Aorta (tissue), 5 donors: ENCODE measurements at places on chromosomes 16 and 17. TPM values are rescaled to one million over a fixed set of nuclear protein-coding genes. Genes with fewer than 3 reads are reported as not detected.

DNA sequence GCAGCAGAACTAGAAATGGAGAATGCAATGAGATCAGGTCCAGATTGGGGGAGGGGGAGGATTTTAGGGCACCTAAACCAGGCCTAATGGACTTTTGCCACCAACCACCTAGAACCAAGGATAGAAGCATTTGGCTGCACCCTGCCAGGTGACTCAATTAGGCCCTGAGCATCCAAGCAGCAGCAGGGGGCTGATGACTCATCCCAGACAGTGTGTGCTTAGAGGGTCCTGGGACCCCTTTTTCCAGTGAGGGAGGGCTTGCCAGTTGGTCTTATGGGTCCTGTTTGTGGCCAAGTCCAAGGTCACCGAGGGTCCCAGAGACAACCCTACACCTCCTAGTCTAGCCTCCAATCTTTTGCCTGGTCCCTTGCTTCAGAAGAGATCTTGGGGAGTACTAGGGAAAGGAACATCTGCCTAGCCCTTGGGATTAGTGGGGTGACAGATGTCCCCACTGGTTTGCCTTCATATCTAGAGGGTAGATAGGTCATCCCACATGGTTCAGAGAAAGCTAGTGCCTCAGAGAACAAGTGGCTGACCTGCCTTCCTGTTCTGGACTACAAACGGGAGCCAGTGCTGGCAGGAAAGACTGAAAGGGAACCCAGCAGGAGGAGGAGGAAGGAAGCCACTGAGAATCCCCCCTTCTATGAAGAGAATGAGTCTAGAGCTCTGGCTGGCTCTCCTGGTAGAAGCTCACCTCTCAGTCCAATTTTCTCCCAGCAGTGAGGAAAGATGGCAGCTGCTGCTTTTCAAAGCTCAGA lies 1.6 kb upstream of the TBKBP1 start:
- no peaks in the 10 kb centered on the region for H3K4me1 ChIP-seq
- H3K27ac ChIP-seq = no peak overlapping the region
- no peaks in the 10 kb centered on the region for H3K36me3 ChIP-seq
- DNase-seq = peak; percentile 23
- no peaks in the 10 kb centered on the region for H3K27me3 ChIP-seq

Gene TOP2A
- 4.4 TPM for total RNA-seq

Gene KRT24
- total RNA-seq = not detected

Gene METRN
- total RNA-seq = 22.7 TPM

Gene ALDH3A1
- 0.58 TPM for total RNA-seq

DNA sequence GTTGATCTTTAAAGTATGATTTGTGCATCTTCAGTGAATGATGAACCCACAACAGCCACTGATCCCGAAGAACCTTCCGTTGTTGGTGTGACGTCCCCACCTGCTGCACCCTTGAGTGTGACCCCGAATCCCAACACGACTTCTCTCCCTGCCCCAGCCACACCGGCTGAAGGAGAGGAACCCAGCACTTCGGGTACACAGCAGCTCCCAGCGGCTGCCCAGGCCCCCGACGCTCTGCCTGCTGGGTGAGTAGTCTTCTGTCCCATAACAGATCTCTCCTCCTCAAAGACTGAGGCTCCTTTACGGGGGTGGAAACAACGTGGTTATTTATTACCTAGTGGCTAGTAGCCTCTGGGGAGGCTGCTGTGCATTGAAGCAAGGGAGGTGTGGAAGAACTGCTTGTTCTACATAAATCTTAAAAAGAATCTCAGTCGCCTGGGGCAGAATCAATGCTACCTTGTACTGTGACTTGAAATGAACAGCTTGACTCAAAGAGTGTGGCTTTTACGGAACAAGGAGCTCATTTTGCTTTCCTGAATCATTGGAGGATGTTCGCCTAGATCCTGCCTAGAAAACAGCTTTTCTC lies 63.0 kb upstream of the CLEC18A start:
- no peaks in the 10 kb centered on the region for H3K27me3 ChIP-seq
- H3K27ac ChIP-seq = no peak overlapping the region
- peaks cover 3% of the 10 kb centered on the region for H3K4me1 ChIP-seq

- no peaks in the 10 kb centered on the region for H3K4me1 ChIP-seq
- H3K4me3 ChIP-seq = no peak overlapping the region
- peak overlapping the region; percentile 33 for H3K27ac ChIP-seq
- no peaks in the 10 kb centered on the region for H3K27me3 ChIP-seq
- no peak for DNase-seq
Observed at GRCh38 chr17:43176119-43176570, 5.1 kb downstream of the NBR1 start.

Gene MCRIP1
- 93.5 TPM for total RNA-seq

Gene GNGT2
- total RNA-seq = 1.8 TPM

Gene SCGB1C2
- not detected for total RNA-seq

DNA sequence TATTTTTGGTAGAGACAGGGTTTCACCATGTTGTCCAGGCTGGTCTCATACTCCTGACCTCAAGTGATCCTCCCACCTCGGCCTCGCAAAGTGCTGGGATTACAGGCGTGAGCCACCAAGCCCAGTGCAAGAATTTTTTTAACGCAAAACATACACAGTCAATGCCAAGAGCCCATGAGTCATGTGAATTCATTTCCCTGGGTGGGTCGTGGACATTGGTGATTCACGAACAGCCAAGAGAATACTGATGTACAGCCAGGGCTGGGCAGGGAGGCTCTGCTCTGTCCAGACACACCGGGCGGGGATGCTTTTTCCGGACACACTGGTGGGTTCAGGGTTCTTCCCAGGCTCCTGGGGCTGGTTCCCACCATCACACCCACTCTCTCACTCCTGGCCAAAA lies 17.7 kb downstream of the SLC38A8 start:
- no peaks in the 10 kb centered on the region for H3K36me3 ChIP-seq
- no peak overlapping the region for H3K27ac ChIP-seq
- no peak overlapping the region for H3K4me3 ChIP-seq
- no peaks in the 10 kb centered on the region for H3K27me3 ChIP-seq
- DNase-seq = no peak

DNA sequence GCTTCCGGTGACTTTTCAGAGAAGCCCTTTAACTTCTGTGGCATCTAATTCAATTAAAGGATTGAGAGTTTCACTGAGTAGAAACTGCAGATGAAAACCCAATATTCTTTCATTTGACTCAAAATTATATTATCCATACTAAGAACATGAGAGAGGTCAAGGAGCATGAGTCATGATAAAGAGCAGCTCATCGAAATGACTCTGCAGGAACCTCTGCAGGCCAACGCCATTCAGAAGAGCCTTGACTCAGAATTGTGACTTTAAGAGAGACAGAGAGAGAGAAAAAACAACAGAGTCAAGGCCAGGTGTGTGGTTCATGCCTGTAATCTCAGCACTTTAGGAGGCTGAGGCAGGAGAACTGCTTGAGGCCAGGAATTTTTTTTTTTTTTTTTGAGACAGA lies 417.2 kb upstream of the XYLT1 start:
- no peak overlapping the region for H3K4me3 ChIP-seq
- H3K27me3 ChIP-seq = no peaks in the 10 kb centered on the region
- no peaks in the 10 kb centered on the region for H3K4me1 ChIP-seq
- DNase-seq = no peak
- no peak overlapping the region for H3K27ac ChIP-seq

DNA sequence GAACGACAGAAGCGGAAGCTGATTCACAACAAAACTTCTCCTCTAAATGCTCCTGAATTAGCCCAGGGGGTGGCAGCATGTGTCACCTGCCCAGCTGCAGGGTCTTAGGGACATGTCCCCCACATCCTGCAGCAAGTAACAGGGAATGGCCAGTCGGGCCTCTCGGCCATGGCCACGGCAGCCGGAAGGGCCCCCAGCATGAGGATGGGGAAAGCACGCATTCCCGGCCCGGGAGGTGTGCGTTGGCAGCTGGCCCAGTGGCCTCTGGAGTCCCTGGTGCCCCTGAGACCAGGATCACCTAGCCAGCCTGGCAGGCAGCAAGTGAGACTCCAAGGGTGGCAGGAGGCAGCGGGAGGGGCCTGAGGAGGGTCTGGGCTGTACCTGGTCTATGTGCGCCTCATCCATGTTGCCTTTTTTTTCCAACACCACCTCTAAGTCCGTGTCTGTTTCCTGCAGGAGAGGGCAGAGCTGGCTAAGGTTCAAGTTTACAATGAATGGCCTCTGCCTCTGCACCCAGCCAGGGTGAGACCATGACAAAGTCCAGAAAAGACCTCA lies 7.0 kb downstream of the KNOP1 start:
- H3K36me3 ChIP-seq = no peaks in the 10 kb centered on the region

DNA sequence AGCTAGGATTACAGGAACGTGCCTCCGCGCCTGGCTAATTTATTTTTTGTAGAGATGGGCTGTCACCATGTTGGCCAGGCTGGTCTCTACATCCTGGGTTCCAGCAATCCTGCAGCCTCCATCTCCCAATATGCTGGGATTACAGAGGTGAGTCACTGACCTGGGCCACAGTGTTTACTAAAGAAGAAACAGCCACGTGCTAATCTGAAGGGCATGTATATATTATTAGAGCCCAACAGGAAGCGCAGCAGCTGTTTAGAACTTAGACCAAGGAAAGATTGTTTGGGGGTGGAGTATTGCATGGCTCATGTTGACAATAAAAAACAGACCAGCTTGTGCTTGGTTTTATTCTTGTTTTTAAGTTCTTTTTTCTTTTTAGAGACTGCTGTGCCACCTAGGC lies 60.2 kb downstream of the HAPSTR1 start:
- no peak for DNase-seq
- H3K27ac ChIP-seq = no peak overlapping the region
- H3K27me3 ChIP-seq = no peaks in the 10 kb centered on the region

- no peak for DNase-seq
- no peak overlapping the region for H3K27ac ChIP-seq
- no peaks in the 10 kb centered on the region for H3K27me3 ChIP-seq
- no peaks in the 10 kb centered on the region for H3K4me1 ChIP-seq
- peaks cover 2% of the 10 kb centered on the region for H3K36me3 ChIP-seq
Observed at GRCh38 chr16:4894276-4895150, 42.4 kb downstream of the PPL start.

Gene PRMT7
- total RNA-seq = 41.7 TPM

Gene CSH2
- total RNA-seq = not detected

- no peaks in the 10 kb centered on the region for H3K4me1 ChIP-seq
- H3K4me3 ChIP-seq = no peak overlapping the region
- H3K27ac ChIP-seq = no peak overlapping the region
Observed at GRCh38 chr17:66123163-66123562, 68.8 kb downstream of the CEP112 start.

- H3K27me3 ChIP-seq = no peaks in the 10 kb centered on the region
- DNase-seq = peak; percentile 85
- H3K4me3 ChIP-seq = no peak overlapping the region
Observed at GRCh38 chr17:30236766-30237165, 1.3 kb upstream of the SLC6A4 start.

DNA sequence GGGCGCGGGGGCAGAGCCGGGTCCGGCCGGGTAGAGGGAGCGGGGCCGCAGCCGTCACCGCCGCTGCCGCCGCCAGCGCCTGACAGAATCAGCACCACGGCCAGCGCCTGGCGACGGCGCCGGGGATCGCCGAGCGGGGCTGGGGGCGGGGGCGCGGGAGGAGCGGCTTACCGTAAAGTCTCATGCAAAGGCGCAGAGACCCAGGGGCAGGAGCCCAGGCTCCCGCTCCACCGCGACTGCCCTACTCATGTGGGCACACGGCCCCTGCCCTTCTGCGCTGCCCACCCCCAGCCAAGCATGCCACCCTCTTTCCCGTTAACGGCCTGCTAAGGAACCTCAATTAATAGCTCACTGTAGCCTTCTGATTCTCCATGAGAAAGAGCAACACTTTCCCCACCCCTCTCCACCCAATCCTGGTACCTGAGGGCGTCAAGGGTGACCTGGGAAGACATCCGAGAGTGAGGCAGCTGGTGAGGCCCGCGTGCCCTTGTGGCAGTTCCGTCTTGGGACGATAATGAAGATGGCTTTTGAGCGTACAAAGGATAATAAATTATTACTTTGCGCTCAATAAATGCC lies at the start of gene SEZ6:
Gene SEZ6, minus strand, starts transcription at position 98 of the 576 bp plus-strand sequence. CDS start 164 bp downstream, outside the sequence.
- no peaks in the 10 kb centered on the region for H3K36me3 ChIP-seq
- no peak within 1 kb of the TSS for H3K27ac ChIP-seq
- H3K4me3 ChIP-seq = no peak within 1 kb of the TSS
- peak; percentile 93 for DNase-seq
- no peaks in the 10 kb centered on the region for H3K27me3 ChIP-seq

GRCh38 chr17:44176257-44176656 lies 5.8 kb downstream of the ASB16 start:
- H3K27ac ChIP-seq = no peak overlapping the region
- H3K27me3 ChIP-seq = no peaks in the 10 kb centered on the region
- no peak overlapping the region for H3K4me3 ChIP-seq
- H3K36me3 ChIP-seq = peaks cover 3% of the 10 kb centered on the region
- no peak for DNase-seq
